Activated T-cell treated with anti-CD3 and anti-CD28 coated beads, Interleukin-2, amount 50 U/mL, for 72 hours (primary cell): ENCODE measurements at places on chromosomes 2 and 18.

GRCh38 chr2:216491793-216492596, 6.6 kb upstream of the RPL37A start:
- DNase-seq: no peak

GRCh38 chr18:65399091-65399490, 351.7 kb upstream of the CDH7 start:
- no peak for DNase-seq

DNA sequence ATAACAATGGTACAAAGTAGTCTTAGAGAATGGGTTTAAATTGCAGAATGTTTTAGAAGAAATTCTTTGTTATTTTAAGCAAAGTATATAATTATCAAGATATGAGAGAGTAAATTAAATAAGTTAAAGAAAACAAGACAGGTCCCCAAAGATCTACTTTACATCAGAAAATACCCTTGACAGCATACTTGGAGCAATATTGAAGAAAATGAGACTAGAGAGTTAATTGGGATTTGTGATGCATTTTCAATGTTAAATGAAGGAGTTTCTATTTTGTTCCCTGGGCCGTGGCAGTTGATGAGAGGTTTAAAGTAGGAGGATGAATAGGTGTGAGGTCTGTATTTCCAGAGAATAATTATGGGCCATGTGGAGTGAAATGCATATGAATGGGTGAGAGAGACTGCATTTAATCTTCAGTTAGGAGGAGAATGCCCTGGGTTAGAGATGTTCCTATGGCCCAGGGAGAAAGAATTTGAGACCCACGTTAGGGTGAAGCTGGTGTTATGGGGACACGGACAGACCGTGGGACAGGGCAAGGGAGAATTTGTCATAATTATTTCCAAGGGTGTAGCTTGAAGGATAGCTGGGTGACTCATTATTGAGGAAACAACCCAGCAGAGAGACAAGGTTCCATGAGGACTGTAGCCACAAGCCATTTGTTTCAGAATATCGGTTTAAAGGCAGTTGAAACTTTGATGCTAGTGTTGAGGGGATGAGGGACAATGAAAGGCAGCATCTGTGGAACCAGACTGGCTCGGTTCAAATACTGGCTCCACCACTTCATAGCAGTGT, 22.7 kb downstream of the MGAT5 start:
- no peak for DNase-seq

DNA sequence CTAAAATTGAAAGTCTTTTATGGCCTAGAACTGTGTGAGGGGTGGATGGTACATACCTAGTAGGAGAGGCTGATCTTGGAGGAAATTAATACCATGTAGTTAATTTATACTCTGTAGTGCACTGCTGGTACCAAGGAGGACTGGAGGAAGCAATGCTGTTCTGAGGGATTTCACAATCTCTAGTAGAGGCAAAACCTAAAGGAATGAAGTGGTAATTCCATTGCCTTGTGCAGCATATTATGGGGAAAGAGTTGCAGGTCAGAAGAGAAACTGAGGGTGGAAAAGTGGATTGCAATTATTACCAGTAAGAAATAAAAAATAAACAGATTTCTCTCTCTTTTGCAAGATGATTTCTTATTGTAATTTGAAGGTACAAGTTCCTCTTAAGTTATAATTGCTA, 2.2 kb downstream of the ABI2 start:
- DNase-seq: no peak

DNA sequence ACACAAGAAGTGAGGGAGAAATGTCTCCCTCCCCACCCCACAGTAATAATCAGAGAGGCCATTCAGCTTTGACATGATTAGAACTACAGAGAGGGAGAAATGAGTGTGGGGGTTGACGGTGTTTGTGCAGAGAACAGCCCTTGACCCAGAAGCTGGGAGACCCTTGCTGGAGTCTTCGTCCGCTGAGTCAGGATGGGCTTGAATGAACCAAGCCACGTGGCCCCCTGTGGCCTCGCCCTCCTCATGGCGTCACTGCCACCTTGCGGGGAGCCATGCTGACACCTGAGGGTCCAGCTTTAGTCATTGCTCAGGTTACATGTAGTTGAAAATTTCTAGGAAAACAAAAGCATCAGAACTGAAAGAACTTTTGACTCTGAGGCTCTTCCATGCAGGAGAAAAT, 101.2 kb downstream of the DGKD start:
- no peak for DNase-seq

DNA sequence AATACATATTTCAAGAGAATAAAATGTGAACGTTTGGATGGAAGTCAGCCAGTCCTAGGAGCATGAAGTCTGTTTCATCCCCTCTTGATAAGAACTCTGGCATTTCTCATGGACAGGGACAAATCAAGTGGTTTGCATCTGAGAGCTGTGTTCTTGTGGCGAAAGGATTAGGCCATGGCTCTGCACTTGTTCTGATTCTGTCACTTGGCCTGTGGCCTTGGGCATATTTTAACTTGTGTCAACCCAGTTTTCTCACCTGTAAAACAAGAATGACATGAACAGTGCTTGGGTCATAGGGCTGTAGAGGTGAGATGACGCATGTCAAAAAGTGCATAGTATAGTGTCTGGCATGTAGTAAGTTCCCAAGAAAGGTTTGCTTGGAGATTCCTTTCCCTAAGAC, 125.8 kb downstream of the MGAT5 start:
- DNase-seq: no peak

DNA sequence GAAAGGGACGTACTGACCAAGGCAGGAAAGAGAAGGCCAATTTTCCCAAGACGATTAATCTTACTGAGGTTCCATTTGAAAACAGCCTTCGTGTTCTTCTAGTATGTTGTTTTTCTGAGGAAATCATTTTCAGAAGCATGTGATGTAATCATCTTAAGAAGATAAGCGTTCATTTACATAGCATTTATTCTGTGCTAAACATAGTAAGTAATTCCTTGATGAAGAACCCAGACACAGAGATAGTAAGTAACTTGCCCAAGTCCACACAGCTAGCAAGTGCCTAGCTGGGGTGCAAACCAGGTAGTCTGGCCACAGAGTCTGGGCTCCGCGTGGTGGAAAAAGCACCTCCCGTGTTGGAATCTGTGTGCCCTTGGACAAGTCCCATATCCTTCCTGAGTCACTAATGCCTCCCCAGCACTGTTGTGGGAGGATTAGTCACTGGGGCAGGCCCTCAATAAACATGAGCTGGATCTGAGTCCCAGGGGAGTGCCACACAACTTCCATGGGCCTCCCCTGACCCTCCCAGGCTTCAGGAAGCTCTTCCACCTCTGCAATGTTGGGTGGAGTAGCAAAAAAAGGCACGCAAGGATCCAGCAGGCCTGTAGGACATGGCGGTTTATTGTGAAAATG, 26.9 kb upstream of the ASAP2 start:
- DNase-seq: no peak

DNA sequence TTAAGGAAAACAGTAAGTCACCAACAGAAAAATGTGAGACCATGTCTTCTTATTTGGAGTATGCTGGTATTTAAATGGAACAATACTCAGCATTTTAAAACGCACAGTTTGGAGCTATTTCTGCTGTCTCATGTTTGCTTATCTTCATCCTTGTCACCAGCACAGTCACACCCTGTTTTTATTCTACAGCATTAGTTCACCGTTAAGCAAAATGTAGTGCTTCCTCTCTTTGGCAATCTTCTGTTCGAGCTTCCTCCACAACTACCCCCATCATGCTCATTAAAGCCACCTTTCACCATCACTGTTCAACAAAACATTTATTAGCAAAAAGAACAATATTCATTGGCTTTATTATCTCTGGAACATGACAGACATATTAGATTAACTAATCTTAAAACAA, 64.0 kb downstream of the SLC40A1 start:
- no peak for DNase-seq

DNA sequence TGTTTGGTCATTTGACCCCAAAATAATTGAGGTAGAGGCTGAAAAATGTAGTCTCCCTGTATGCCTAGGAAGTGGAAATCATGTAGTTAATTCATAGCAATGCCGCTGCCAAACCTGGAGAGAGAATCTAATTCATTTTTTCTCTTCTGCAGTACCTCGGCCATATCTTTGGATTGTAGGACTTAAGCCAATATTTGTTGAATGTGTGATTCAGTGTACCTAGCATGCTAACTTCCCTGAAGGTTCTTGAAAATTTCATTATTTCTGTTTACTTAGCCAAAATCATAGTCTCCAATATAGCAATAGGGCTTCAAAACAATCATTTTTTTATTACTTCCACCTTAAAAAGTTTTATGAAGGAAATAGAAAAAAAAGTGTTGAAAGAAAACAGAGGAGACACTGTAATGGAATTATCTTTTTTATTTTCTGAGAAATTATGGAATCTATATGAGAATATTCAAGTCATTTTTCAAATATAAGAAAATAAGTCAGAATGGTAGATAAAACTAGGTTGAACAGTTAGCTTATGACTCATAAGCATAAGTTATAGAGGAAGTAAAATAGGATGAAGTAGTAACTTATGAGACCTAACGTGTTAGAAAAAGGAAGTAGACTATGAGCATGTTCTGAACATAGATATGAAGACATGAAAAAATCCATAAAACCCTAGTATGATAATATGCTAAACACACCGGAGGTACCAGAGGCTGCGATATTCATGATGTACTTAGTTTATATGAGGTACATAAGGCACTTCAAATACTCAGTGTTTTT, 35.2 kb upstream of the CDH19 start:
- DNase-seq: no peak

GRCh38 chr2:210303498-210303897, 11.5 kb downstream of the MYL1 start:
- no peak for DNase-seq

DNA sequence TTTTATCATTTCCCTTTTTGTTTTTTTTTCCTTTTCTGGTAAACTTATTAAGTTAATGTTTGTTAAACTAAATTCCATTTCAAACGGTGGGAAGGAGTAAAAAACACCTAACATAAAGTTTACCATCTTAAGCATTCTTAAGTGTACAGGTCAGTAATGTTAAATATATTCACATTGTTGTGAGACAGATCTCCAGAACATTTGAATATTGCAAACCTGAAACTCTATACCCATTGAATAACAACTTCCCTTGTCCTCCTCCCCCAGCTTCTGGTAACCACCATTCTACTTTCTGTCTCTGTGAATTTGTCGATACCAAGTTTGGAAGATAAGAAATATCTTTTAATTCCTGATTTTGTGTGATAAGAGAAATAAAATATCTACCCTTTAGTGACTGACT, 12.0 kb upstream of the NAT8 start:
- no peak for DNase-seq

GRCh38 chr18:79772108-79772864, 25.5 kb upstream of the KCNG2 start:
- DNase-seq: no peak
